Osteocyte (in vitro differentiated cells): ENCODE measurements at places on chromosomes 6 and 20. TPM values are rescaled to one million over a fixed set of nuclear protein-coding genes. Genes with fewer than 3 reads are reported as not detected.

AIF1 gene
- total RNA-seq = not detected in 2 replicates

DNA sequence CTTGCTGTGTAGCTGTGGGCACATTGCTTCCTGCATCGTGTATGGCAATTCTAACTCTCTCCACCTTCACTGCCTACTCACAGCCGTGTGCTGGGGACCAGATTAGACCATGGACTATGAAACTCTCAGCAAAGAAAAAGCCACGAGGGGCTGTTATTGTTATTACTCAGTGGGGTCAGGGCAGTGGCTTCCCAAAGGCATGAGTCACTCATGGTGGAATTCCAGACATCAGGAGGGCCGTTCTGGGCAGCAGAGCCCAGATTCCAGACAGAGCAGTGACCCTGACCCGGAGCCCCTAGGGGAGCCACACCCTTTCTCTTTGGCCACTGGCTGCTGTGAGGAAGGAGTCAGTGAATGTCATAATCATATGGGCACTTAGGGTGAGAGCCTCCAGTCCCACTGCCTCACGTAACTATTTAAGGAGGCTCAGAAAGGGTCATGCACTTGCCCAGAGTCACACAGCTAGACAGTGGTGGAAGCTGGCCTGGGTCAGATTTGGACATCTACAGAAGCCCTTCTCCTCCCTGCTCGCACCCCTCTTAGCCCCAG is 22.2 kb upstream of the CCN5 start:
- peak; percentile 93 for DNase-seq

DNA sequence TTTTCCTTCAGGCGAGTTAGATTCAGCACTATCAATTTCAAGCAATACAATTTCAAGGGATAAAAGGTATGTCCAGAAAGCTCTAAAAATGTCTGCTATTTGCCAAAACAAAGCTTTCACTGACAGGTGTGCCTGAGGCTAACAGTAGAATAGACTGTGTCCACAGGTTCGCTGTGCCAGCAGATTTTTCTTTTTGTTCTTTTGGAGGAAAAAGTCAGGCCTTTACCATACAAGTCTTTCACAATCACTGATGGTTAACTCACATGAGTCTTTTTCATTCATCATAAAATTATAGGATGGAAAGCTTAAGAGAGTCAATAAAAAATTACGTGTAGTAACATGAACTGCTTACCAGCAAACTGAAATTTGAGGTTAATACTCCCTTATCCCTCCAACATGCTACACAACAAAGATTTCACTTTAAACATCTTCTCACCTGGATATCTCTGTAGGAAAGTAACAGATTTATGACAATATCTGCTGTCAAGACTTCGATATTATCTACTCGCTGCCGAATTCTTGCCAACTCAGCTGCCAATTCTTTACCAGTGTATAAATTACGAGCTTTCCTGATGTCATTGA is 95.4 kb downstream of the MAP3K5 start:
- DNase-seq = no peak

LHFPL5 gene
- total RNA-seq = not detected in 2 replicates
